ENCODE measurements at places on chromosomes 13 and 19.
A peak's percentile ranks its signal among the peaks of the same experiment; 100 is the strongest.

GRCh38 chr19:51799034-51799773 lies 4.2 kb downstream of the FPR3 start:
- DNase-seq, result no peak

DNA sequence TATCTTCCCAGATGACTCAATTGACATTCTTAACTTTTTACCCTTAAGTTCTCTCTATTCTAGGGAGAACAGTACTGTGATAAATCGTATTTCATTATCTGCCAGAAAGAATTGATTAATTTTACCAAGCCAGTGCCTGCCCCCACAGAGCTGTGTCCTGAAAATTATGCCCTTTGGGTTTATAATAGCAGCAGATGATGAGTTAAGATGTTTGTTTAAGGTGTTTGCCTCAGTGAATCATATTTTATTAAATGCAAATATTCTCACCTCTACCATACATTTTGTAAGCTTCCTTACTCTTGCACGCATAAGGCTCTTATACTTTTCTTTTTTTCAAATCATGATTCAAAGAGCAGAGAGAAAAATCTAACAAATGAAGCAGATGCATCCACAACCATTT lies 318.6 kb downstream of the DCT start:
- DNase-seq, result no peak

GRCh38 chr19:33668968-33669367 lies 47.2 kb downstream of the CHST8 start:
- no peak for DNase-seq

- peak; percentile 74 for DNase-seq
These were observed 87.1 kb upstream of the STK24 start for GRCh38 chr13:98664047-98664446.

DNA sequence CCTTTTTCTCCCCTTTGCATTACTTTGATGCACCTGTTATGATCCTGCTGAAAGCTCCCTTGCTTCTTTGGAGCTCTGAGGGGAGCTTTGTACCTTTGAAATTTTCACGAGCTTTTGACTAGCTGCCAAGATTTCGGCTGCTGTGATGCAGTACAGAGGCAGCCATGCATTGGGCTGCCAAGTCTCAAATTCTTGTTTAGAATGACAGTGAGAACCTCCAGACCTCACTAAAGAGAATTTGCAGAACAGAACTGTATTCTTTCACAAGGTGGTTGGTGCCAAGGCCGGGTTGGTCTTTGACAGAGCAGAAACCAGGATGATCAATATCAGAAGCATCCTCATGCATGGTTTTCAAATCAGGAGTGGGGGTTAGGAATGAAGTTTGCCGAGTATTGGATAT lies 414.8 kb downstream of the GPC5 start:
- DNase-seq, result no peak

GRCh38 chr19:45650722-45651121 lies 11.5 kb upstream of the EML2 start:
- no peak for DNase-seq

GRCh38 chr19:39362682-39363657 lies 20.7 kb downstream of the SAMD4B start:
- no peak for DNase-seq

DNA sequence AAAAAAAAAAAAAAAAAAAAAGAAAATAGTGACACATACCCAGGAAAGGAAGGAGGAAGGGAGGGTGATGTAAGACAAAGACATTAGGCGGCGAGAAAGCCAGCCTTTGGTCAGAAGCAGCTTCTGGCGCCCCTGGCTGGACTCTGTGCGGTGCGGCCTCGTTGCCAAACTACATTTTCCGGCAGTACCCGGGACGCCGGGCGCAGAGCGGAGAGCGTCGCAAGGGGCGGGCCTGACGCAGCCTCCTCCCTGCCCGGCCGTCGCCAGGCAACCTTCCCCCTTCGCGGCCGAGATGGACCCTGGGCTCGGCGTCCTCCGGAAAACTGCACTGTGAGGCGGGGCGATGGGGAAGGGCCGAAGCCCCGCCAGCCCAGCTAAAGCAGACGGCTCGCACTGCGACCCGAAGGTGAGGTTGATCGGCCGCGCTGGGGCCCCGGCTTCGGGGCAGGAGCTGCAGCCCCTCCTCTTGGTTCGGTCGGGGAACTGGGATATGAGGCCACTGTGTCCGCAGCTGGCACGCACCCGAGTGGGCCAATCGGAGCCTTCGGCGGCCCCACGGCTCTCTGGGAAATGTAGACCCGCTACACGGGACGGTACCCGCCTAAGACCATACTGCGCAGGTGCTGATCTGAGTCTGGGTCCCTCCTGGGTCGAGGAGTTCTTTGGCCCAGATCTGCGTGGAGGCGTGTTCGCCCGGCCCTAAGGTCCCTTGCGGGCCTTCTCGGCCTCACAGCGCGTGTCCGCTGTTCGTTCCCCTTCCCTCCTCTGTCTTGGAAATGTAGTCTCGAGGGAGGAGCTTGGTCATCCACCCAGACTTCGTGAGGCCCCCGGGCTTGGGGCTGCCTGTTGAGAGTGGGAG lies 2.3 kb upstream of the MZF1 start:
- peak; percentile 73 for DNase-seq

DNA sequence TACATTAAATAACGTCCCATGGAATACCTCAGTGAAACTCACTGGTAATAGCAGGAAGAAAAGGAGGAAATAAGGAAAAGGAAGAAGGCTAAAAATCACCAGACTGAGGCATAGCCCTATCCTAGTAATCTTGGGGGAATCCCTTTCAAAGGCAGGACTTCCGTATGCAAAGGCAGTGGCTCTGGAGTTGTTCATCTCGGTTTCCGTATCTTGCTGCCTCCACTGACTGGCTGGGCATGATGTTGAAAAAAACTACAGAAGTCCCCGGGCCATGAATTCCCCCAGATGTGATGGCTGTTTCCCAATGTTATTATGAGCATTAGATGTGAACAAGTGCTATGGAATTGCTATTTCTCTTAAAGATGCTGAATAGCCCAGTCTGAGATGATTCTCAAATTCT lies 5.5 kb downstream of the FPR2 start:
- no peak for DNase-seq

DNA sequence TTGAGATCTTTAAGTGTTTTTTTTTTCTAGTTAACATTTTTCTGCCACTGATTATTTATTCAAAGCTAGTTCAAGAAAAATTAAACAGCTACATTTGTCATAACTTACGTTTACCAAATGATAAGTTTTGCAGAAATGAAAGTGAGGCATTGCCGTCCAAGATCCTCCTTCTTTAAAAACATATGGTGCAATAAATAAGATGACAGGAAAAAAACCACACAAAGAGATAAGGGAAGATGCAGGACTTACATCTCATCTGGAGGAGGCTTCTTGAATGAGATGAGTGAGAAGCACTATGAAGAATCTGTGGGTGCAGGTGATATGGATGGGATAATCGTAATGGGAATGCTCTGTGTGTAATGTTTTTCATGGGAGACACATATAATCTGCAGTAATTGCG lies 12.4 kb downstream of the TNFSF13B start:
- no peak for DNase-seq

GRCh38 chr19:44588771-44589112 lies 24.6 kb upstream of the IGSF23 start:
- DNase-seq, result no peak

- DNase-seq, result peak; percentile 9
These were observed 536 bp downstream of the UBA2 start for GRCh38 chr19:34428549-34429285.

GRCh38 chr13:111216166-111216960 lies 101.3 kb downstream of the ARHGEF7 start:
- DNase-seq, result peak; percentile 10

GRCh38 chr13:21365574-21365973 lies 93.5 kb downstream of the ZDHHC20 start:
- no peak for DNase-seq

- no peak for DNase-seq
These were observed 18.8 kb downstream of the FLT1 start for GRCh38 chr13:28475916-28476725.

- no peak for DNase-seq
These were observed 18.3 kb downstream of the BIVM start for GRCh38 chr13:102817241-102817640.

GRCh38 chr19:34998777-34999497 lies 1.2 kb upstream of the GRAMD1A start:
- DNase-seq, result no peak

DNA sequence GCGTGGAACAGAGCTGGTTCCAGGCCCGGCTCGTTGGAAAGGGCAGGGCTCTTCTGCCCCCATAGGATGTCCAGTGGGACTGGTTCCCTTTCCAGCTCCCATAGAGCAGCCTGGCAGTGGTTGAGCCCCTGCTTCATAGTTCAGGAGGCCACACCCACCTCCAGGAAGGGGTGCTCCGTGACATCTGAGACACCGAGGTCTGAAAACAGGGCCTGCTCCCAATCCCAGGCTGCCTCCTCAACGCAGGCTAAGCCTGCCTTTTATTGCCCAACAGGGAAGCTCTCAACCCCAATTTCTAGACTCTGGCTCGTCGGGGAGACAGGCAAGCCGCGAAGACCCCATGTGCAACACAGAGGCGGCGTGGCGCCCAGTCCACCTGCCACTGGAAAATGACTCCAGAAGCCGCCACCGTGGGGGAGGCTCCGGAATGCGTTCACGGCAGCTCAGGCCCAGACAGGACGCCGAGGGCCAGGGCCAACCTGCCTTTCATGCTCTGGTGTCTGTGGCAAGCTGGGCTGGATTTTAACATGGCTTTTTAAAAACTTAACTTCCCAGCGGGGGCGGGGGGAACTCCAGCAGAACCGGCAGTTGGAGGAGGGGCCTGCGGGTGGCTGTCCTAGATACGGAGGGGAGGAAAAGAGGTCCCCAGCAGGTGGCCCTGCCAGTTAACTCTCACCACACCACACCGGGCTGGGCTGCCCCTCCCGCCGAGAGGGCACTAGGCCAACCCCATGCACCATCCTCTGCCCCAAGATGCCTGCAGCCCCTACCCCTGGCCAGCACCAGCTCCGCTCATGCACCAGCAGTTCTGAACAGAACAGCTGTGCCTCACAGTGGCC lies 17.9 kb upstream of the TINCR start:
- peak; percentile 38 for DNase-seq

GRCh38 chr13:23578411-23579071 lies 8.3 kb downstream of the TNFRSF19 start:
- DNase-seq, result peak; percentile 60

DNA sequence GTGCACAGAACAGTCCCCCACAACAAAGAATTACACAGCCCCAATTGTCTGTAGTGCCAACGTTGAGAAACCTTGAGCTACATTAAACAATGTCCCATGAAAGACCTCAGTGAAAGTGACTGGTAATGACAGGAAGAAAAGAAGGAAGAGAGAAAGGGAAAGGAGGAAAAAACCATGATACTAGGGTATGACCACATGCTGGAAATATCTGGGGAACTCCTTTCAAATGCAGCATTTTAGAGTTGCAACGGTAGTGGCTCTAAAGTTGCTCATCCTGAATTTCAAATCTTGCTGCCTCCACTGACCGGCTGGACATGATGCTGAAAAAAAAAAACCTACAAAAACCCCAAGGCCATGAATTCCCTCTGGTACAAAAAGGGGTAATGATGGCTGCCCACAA lies 26.5 kb downstream of the FPR3 start:
- no peak for DNase-seq

- no peak for DNase-seq
These were observed 83.5 kb upstream of the RNF113B start for GRCh38 chr13:98260357-98261164.

- no peak for DNase-seq
These were observed 770.1 kb upstream of the PCDH20 start for GRCh38 chr13:62185631-62186255.

- DNase-seq, result no peak
These were observed 24.5 kb downstream of the IPO5 start for GRCh38 chr13:97977982-97978381.

DNA sequence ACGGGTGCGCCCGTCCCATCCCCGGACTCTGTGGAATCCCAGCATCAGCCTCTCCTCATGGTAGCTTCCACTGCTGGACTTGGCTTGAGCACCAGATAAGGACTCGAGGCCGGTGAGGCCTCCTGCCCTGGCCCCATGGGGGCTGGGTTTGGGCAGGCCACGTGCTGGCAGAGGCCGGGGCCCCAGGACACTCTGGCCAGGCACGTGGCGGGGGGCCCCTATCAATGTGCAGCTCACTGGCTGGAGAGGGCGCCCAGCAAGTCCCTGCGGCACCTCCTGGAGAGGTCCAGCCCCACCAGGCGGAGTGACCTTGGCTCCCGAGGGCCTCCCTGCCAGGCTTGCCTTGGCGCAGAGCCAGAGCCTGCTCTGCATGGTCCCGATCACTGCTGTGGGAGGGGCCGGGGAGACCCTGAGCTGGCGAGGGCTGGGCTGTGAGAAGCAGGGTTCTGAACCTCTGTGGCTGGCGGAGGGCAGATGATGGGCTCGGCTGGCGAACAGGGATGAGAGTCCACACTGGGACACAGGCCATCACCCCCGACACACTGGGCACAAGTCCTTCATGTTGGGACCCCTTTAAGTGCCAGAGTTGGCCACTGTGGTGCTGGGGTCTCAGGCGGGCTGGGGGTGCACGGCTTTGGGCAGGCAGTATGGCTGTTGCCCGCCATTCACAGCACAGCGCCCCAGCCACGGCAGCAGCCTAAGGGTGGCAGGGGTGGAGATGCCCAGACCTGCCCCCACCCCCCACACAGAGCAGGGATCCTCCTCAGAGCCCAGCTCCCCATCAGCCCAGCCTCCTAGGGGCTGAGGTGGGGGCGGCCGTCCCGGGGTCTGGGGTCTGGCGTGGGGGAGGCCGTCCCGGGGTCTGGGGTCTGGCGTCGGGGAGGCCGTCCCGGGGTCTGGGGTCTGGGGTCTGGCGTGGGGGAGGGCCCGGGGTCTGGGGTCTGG lies 19.1 kb downstream of the CEBPG start:
- no peak for DNase-seq

DNA sequence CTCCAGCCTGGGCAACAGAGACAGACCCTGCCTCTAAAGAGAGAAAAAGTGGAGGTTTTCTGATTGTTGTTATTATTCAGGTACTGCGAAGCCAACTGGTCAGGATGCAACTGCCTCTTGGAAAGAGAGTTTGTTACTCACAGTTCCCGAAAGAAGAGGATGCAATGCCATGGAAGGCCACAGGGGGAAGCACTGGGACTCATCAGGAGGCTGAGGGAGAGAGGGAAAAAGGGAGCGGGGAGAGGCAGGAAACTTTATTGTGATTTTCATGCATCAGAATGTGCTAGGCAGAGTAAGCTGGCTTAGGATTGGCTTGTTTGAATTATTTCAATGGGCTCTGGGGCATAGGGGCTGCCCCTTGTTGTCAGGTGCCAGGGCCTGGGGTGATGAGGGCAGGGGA lies 27.6 kb downstream of the MYO9B start:
- DNase-seq, result no peak

- peak; percentile 93 for DNase-seq
These were observed at the start of gene KASH5 for GRCh38 chr19:49387936-49388372. TSS of gene KASH5 (plus strand) at chr19:49388249. CDS start at chr19:49390884, 2,635 bp downstream.

- no peak for DNase-seq
These were observed 11.4 kb downstream of the MBNL2 start for GRCh38 chr13:97233499-97233898.

- no peak for DNase-seq
These were observed 15.2 kb downstream of the ERFL start for GRCh38 chr19:41912899-41913537.

GRCh38 chr19:31146546-31147183 lies 202.6 kb downstream of the TSHZ3 start:
- DNase-seq, result no peak

- DNase-seq, result peak; percentile 62
These were observed 8.9 kb downstream of the OCEL1 start for GRCh38 chr19:17234911-17235299.

Measured in stimulated activated CD4-positive, alpha-beta T cell treated with anti-CD3 and anti-CD28 coated beads, Interleukin-4, amount 100 ng/mL, for 4 hours (primary cell).